ENCODE measurements at places on chromosomes 16 and 17.

DNA sequence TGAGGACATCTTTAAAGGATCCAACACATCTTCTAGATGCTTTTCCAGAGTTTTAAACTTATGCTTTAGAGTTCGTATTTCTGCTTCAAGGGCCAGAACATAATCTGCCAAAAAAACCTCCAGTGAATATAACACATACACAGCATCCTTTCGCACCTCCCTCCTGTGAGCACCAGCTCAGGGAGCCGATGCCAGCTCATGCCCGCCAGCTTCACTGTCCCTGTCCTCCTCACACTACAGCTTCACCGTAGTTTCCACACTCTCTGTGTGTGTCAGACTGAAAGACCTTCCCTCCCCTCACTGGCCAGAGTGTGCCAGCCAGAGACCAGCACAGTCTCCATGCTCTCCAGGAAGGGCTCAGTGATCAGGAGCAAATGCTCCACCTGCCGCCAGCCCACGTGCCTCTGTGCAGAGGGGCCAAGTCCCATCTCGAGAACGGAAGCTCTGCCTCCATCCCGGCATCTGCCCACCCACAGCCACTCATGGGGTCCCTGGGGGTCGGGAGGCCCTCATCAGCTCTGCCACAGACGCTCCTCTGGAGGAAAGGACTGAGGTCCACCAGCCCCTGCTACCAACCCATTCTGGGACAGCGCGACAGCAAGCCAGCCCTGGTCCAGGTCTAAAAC lies 40.8 kb downstream of the CCDC57 start:
- no peak for DNase-seq

DNA sequence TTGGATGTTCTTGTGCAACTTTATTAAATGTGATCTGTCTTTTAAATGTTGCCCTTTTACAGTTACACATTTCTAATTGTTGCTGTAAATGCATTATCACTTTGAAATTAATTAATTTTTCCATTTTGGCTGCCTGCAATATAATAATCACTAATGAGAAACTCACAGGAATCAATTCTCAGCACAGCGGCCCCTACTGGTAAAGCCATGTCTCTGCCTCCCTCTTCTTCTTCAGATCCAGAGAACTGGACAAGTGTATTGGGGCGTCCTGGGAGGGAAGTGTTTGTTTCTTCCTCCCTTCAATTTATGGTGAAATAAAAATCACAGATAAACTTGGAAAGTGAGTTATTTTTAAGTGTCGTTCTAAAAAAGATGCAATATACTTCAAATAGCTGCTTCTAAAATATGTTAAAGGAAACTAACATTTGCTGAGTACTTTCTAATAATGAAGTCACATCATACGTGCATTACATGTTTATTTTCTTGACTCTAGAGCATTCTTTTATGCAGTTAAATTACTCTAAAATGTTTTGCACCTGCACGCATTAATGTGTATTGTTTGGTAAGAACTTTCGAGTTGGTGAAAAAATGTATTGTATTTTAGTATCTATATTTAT lies 338.0 kb downstream of the WWOX start:
- no peak for DNase-seq

DNA sequence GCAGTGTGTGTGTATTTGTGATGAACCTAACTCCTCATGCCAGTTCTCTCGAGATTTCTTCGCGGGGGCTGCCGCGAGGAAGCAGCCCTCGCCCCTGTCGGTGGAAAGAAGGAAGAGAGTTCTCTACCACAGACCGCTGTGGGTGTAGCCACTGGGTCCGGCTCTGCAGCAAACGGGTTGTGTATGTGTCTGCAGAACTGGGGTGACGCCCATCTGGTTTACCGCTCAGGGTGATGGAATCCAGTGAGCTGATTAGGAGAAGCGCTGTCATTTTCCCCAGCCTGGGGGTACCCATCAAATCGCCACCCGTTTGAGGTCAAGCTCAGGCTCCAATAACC lies 7.7 kb downstream of the CORO6 start:
- no peak for DNase-seq

- no peak for DNase-seq
Measured at GRCh38 chr16:5016967-5017677, 16.6 kb downstream of the NAGPA start.

GRCh38 chr16:52543654-52544053 lies 3.3 kb downstream of the TOX3 start:
- DNase-seq, result no peak

- no peak for DNase-seq
Measured at GRCh38 chr17:45018514-45018847, 33.0 kb downstream of the DCAKD start.

DNA sequence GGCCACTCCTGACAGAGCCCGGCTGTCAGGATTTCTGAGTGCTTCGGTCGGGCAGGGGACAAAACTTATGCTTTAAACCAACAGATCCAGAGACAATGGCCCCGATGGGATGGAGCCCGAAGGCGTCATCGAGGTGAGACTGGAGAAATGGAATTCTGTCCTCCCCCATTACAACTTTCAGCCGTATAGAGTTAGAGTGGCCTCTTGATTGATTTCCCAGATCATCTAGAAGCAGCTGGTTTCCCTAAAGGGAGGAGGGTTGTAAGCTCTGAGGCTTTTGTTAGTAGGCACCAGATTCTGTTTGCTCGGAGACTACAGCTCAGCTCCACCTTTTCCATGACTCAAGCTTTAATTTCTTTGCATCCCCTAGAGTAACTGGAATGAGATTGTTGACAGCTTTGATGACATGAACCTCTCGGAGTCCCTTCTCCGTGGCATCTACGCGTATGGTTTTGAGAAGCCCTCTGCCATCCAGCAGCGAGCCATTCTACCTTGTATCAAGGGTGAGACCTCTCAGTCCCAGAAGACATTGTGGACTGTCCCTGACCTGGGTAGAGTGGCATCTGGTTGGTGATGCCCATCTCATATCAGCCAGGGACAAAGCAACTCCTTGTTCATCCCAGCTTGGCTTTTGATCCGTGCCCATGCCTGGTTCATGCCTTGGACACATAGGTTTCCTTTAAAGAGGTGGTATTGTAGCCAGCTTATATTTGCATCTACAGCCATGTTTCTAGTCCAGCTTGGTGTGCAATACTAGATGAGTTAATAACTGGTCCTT lies 5.1 kb upstream of the CD68 start:
- DNase-seq, result no peak

GRCh38 chr16:51211148-51211547 lies 60.1 kb upstream of the SALL1 start:
- DNase-seq, result no peak

- no peak for DNase-seq
Measured at GRCh38 chr16:56607675-56608042, 725 bp upstream of the MT2A start.

DNA sequence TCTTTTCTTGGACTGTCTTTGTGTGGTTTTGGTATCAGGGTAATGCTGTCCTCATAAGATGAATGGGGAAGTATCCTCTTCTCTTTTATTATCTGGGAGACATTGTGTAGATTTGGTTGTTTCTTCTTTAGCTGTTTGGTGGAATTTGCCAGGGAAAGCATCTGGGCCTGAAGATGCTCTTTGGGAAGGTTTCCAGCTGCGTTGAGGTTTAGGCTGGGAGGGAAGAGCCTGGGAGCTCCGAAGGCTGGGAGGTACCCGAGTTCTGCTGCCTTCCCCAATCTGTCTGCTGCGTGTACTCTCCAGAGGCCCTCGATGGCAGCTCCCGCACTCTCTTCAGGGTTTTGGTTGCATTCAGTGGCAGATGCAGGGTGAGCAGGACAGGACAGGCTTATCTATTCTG lies 25.6 kb upstream of the CRISPLD2 start:
- no peak for DNase-seq

- no peak for DNase-seq
Measured at GRCh38 chr16:19165101-19165500, 2.9 kb upstream of the SYT17 start.

DNA sequence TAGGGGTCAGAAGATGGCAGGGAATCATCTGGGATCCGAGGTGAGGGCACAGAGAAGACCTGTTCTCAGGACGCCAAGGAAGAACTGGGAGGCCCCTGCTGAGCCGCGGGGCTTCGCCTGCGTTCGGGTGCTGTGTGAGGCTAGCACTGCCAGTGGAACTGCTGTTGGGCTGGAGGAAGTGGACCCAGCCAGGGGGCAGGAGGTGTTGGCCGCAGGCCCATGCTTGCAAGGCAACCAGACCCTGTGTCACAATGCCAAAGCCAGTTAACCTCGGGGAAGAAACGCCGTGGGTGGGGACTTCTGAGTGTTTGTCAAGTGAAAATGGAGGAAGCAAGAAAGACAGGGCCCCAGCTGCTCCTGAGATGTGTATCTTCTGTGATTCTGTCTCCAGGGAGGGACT lies 185.5 kb downstream of the LGALS9B start:
- no peak for DNase-seq

- no peak for DNase-seq
Measured at GRCh38 chr17:78993241-78993956, 13.7 kb upstream of the LGALS3BP start.

- no peak for DNase-seq
Measured at GRCh38 chr17:17080181-17080631, 37.9 kb downstream of the MPRIP start.

Data from left renal cortex interstitium (tissue), 4 donors.